NK-92 treated with Interleukin-12 subunit alpha and Interleukin-12 subunit beta, amount 100 ng/mL, for 24 hours (cell line): ENCODE measurements at places on chromosomes 3 and 15.

DNA sequence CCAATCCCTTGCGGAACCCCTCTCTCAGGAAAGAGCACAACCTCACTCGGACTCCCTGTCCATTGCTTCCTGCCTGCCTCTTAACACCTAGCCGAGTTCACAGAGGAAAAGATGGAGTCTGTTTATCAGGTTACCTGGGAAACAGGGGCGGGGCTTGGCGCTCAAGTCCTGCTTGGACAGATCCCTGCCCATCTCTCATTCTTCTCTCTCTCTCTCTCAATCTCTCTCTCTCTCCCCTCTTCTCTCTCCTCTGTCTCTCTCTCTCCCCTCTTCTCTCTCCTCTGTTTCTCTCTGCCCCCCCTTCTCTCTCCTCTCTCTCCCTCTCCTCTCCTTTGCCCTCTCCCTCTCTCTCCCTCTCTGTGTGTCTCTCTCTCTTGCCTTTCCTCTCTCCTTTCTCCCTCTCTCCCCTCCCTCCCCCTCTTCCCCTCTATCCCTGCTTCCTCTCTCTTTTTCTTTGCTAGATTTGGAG is at the start of gene EFHB:
TSS of gene EFHB (minus strand) at position 120 of the 469 bp plus-strand sequence. CDS start 199 bp downstream, outside the sequence.
- no peak for DNase-seq

- no peak for DNase-seq
Measured at GRCh38 chr15:92624401-92624991, 31.1 kb downstream of the FAM174B start.

DNA sequence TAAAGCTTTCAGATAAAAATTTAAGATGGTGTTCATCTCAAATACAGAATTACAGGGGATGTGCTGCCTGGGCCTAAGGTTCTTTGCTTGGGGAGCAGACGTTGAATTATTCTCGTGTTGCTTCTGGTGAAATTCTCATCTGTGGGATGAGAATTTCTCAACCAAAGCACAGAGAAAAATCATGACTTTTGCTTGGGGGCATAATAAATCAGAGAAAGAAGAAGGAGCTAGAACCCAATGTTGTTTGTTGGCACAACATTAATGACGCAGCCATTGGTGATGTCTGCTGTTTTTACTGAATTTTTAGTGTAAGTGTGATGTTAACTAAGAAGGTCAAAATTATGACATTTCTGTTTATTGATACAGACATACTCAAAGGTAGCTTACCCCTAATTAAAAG is 35.7 kb downstream of the P3H2 start:
- no peak for DNase-seq

DNA sequence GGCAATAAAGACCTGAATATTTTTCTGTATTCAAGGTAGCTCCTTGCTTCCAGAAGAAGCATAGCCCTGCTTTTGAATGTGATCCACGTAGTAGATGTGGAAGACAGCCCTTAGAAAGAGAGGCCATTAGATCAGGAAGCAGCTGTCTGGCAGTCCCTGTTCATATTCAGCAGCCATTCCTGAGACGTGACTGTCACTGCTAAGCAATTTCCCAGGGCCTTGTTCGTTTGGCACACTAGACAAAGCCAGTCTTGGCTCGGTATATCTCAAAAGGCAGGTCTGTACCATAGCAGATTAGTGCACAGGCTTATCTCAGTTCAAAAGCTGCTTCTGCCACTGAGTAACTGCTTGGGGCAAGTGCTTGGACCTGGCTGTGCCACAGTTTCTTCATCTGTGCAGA is 287.8 kb upstream of the MCTP2 start:
- DNase-seq, result no peak

DNA sequence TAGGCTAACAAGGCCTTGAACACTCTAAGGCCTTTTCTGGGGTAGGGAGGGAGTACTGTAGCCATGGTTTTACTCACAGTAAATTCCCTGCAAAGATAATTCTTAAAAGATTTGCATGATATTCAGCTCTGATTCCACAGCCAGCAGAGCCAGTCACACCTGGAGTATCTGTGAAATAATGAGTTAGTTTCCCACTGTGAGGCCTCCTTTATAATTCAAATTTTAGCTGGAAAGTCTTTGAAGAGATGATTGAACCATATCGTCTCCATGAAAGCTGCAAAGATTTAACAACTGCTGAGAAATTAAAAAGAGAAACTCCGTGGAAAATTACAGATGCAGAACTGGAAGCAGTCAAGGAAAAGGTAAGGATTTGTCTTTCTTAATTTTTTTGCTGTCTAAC is 32.3 kb upstream of the DUT start:
- no peak for DNase-seq

GRCh38 chr3:117633207-117633606 is 923.6 kb downstream of the TUSC7 start:
- DNase-seq, result no peak

GRCh38 chr15:72411544-72411943 is 13.4 kb downstream of the TMEM202 start:
- no peak for DNase-seq

DNA sequence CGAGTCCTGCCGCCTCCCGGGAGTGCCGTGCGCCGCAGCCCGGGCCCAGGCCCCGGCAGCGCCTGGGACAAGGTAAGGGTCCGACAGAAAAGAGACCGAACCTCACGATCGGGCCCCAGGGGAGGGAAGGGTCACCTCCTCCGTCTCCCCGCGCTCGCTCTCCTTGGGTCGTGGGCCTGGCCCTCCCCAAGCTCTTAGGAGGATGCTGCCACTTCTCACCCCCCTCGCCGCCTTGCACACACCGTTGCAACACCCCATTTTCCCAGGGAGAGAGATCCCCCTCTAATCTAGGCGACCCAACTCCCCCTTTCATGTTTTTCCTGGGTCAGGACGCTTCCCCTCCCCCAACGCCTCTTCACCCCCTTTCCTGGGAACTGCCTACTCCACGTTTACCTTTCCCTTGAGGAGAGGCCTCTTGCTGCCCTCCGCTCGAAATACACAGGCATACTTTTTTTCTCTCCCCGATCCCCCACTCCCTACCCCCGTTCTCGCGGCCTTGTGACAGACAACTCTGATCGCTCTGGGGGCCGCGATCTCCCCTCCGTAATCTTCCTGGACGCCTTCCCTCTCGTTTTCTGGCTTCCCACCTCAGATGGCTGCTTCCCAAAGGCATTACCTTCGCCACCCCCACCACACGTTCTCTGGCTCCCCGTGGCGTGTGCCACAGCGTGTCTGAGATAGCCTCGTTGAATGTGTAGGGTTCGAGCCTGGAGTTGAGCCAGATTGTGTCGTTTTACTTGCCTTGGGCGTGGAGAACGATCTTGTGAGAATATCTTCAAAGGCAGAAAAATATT is 688 bp downstream of the SETD5 start:
- peak; percentile 5 for DNase-seq

DNA sequence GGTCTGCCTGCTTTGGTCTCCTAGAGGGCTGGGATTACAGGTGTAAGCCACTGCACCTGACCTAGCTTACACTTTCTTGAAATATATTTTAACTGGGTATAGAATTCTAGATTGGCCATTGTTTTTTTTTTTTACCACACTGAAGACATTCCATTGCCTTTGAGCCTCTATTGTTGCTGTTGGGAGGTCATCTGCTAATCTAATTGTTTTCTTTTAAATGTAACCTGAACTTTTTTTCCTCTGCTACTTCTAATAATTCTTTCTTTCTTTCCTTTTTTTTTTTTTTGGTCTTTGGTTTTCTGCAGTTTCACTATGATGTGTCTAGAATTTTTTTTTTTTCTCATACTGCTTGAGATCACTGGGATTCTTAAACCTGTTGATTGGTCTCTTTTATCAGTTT is 28.1 kb downstream of the ERICH6 start:
- no peak for DNase-seq

- DNase-seq, result no peak
Measured at GRCh38 chr3:66860771-66861170, 137.3 kb upstream of the KBTBD8 start.

GRCh38 chr3:155323063-155323666 is 29.7 kb upstream of the STRIT1 start:
- DNase-seq, result no peak

- DNase-seq, result no peak
Measured at GRCh38 chr3:55091381-55092225, 163.7 kb upstream of the LRTM1 start.

DNA sequence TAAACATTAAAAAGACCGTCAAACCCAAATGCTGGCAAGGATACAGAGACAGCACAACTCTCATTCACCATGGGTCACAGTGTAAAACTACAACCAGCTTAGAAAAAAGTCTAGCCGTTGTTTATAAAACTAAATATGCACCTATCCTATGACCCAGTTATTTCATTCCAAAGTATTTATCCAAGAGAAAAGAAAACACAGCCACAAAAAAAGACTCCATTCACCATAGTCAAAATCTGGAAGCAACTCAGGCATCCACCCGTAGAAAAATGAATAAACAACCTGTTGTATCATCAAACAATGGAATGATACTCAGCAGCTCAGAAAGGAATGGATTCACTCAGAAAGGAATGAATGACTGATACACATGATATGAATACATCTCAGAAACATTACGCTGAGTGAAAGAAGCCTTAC is 28.6 kb downstream of the PLD1 start:
- DNase-seq, result no peak

- no peak for DNase-seq
Measured at GRCh38 chr15:85527895-85528294, 147.5 kb downstream of the AKAP13 start.

DNA sequence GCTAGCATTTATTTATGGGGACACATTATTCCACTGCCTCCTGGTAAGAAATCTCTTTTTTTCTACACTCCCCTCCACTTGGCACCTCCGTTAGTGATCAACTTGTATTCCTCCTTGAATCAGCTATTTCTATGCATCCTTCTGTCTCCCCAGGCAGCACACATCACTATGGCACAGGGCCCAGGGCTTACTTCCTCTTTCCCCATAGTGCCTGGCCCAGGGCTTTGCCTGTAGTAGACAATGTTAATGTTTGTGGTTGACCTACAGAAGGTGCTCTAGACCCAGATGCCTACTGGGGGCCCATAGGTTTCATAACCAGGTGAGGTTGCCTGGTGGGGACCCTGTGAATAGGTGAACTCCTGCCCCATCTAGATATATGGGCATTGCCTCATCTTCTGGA is 44.9 kb downstream of the EPHB1 start:
- DNase-seq, result no peak

- no peak for DNase-seq
Measured at GRCh38 chr15:42737529-42738328, 801 bp upstream of the CDAN1 start.

- no peak for DNase-seq
Measured at GRCh38 chr3:79314962-79315361, 452.8 kb downstream of the ROBO1 start.
